Stimulated activated CD4-positive, alpha-beta T cell treated with anti-CD3 and anti-CD28 coated beads, Interleukin-1b, Interleukin-23, amount 100 ng/mL, for 1 hour (primary cell): ENCODE measurements at places on chromosomes 7 and 10.

DNA sequence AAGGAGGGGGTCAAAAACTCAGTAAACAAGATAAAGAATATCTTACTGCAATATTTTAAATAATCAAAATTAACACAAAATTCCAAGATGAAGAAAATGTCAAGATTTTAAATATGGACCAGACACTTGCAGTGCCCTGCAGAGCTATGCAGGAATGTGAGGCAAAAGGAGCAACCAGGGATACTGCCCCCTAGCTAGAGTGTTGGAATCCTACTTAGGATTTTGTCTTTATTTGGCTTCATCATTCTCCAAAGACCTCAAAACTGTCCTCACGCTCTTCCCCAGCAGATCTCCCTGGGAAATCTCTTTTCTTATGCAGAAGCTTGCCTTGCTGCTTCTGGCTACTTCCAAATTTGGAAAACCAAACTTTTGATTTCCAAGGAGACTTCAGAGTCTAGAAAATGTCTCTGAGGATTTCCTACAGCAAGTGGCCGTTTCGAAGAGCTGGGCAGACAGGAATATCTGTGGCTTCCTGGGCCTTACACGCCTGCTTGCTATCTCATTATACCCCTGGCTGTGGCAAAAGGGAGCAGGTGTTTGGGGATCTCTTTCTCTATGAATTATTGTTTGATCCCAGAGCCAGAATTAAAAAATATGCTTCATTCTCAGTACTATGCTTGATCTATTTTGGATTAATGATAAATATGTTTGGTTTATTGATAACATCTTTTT, 232.2 kb upstream of the BMPER start:
- no peak for DNase-seq

DNA sequence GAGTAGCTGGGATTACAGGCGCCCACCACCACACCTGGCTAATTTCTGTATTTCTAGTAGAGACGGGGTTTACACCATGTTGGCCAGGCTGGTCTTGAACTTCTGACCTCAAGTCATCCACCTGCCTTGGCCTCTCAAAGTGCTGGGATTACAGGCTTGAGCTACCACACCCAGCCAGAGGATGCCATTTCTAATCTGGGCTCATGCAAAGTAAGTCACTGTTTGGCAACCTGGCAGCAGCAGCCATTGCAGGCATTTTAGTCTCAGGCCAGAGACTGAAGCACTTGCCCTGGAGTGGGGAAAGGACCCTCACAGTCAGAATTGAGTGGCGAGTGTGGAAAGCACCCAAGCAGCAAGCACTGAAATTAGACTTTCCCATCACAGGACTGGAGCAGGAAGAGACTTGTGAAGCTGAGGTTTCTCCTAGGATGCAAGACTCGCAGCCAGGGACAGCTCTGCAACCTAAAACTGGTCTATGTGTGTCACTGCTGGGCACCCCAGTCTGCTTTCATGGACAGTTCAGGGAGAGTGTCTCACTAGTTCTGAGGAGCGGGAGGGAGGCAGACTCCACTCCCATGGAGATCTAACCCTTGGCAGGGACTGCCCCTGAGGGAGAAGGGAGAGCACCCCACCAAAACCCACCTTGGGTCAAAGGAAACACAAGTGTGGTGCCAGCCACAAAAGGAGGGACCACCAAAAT, 27.6 kb downstream of the SNX13 start:
- no peak for DNase-seq

DNA sequence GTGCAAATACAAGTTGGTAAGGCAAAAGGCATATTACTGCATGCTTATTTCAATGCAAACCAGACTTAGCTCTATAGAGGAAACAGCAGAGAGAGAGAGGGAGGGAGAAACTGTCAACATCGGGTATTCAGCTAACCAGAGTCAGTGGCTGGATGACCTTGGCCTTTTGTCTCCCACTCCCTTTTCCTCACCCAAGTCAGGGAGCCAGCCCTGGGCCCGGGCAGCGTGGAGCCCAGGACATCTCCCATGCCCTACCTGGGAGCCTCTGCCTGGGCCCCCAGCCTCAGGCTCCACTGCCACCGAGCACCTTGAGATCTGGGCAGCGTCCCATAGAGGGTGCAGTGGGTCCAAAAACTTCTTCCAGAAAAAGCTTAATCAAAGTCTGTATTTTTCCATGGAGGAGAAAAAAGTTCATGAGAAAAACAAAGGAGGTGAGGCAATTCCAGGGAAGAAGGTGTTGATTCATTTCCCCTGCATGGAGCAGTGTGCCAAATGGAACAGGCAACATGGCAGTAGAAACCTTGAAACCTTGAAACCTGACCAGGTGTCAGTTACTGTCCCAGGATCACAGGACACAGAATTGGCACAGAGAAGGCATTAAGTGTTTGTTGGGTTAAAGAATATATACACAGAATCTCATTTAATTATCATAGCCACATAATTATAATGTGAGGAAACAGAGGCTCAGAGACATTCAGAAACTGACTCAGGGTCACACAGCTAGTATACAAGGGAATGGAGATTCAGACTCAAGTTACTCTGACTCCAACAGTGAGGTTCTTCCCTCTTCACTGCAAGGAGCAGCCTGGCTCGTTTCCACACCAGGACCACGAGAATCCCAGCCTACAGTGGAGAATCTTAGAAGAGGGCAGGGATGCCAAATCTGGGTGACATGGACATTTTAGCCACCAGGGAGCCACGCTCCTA, 5.8 kb upstream of the NCOA4 start:
- DNase-seq = no peak

GRCh38 chr7:8125680-8126444, 136.1 kb downstream of the ICA1 start:
- peak; percentile 47 for DNase-seq
